ENCODE measurements at places on chromosomes 1 and 21.

GRCh38 chr1:34770891-34771504 lies 10.0 kb upstream of the GJB3 start:
- no peak for DNase-seq

- no peak for DNase-seq
These were observed 303.2 kb upstream of the FAM78B start for GRCh38 chr1:166470014-166470413.

- DNase-seq = no peak
These were observed 116.9 kb upstream of the RAB4A start for GRCh38 chr1:229153955-229154548.

DNA sequence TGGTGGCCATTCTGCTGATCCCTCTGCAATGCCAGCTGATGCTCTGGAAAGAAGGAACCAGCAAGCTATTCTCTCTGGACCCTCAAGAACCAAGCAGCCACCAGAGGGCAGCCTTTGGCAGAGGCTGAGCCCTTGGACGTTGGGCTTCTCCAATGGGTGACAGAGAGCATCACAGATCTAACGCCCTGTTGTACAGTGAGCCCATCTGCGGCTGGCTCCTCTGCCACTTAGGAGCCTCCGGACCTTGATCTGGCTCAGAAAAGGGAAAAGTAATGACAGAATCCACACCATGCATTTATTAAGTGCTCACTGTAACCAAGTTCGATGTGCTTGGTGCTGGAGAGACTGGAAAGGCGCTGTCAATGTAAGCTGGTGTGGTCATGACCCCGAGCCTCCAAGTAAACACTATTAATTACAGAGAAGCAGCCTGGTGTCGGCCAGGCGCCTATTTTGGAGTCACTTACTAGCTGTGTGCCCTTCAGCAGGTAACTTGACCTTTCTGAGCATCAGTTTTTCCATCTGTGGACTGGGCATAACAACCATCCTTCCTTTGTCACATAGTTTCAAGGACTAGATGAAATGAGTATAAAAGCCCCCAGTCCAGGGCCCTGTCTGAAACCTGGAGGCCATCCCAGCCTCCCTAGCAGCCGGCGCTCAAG lies 34.9 kb downstream of the ECE1 start:
- DNase-seq = peak; percentile 87

GRCh38 chr1:219374046-219374566 lies 200.4 kb downstream of the LYPLAL1 start:
- no peak for DNase-seq

DNA sequence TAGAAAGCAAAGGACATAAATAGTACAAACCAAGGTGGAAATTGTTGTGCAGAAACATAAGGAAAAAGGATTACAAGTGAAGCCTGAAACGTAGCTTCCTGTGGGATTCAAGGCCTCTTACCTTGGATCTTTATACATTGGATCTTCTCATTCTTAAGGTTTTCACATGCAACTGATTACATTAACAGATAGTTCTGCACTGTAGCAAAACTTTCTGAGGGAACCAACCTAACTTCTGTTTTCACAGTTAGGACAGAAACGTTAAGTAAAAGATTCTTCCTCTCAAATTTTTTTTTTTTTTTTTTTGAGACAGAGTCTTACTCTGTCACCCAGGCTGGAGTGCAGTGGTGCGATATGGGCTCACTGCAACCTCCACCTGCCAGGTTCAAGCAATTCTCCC lies 7.8 kb upstream of the TM2D1 start:
- DNase-seq = no peak

DNA sequence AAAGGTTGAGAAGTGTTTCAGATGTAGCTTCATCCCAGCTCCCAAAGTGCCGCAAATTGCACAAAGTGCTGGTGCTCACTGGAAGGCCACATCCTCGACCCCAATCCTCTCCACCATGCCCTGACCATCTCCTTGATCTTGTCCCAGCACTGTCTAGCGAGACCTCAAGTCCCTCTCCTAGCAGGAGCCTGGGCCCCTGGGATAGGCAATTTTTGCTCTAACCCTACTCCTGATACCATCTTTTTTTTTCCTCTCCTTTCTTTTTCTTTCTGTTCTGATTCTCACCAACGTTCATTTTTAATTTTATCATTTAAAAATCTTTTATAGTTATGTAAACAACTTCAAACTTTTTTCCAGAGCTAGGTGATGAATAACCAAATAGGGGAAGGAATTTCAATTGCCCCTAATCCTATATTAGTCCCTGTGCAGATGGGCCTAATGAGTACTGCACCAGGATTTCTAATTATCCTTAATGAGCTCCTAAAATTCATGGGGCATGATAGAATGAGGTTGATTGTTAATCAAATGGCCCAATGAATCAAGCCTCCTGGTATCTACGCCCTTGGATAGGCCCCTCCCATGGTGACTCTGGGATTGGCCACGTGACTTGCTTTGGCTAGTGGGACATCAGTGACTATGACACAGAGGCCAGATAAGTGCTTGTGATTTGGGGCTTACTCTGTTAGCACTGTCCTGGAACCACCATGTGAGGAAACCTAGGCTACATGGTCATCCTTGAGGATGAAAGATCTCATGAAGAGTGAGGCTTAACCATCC lies 41.5 kb upstream of the TENT5B start:
- DNase-seq = no peak

GRCh38 chr21:27812279-27812678 lies 845.4 kb upstream of the ADAMTS5 start:
- no peak for DNase-seq

DNA sequence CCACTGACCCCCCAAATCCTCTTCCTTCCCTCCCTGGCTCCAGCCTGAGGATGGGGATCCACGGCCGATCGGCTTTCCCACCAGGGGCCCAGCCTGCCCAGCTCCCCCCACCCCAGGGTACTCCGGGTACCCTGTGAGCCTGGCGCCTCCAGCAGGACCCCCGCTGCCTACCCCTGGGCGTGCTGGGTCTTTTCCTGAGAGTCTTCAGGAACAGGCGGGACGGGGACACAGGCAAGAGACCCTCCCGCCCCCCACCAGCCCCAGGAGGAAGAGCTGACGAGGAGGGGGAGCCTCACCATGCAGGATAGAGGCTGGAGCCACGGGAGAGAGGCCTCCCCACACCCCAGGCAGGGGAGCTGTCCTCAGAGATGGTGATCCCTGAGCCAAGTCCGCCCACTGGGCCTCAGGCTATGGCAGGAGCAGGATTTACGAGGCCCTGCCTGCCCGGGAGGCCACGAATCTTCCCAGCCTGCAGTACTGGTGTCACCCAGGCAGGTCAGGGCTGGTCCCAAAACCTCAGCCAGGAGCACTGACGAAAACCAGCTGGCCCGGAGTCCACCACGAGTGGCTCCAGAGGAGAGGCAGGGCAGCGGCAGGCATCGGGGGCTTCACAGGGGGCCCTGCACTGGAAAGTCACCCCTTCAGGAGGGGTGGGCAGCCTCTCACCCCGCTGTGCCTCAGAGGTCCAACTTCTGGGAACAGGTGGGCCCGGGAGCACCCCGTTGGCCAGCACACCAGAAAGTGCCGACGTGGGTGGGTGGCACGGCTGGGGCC lies 58.0 kb downstream of the MEGF6 start:
- DNase-seq = no peak

DNA sequence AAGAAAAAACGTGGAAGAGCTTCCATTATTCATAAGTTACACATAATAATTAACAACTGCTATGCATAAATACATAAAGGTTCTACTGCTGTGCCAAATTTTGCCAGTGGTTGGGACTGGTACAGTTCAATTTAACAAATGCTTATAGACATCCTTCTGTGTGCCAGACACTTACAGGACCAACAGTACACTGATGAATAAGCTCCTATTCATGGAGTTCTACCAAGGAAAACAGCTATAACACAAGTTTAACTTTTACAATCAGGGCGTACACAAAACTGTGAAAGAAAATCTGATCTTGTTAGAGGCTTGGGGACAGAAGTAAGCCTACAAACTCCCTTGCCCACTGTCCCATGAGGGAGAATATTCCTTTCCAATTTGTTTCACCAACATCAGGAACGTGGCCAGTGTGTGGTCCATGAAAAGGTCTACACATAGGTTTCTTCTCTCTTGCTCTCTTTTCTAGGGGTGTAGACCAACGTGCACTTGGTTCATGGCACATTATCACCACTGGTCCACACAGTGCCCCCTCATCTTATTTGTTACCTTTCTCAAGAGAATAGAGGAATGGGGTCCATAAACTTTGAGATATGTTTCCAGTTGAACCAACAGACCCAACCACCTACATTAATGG lies 10.1 kb downstream of the NRIP1 start:
- DNase-seq = no peak

- no peak for DNase-seq
These were observed 15.8 kb upstream of the NUP210L start for GRCh38 chr1:154170547-154171222.

GRCh38 chr1:119594376-119594775 lies 53.7 kb downstream of the ZNF697 start:
- DNase-seq = no peak

DNA sequence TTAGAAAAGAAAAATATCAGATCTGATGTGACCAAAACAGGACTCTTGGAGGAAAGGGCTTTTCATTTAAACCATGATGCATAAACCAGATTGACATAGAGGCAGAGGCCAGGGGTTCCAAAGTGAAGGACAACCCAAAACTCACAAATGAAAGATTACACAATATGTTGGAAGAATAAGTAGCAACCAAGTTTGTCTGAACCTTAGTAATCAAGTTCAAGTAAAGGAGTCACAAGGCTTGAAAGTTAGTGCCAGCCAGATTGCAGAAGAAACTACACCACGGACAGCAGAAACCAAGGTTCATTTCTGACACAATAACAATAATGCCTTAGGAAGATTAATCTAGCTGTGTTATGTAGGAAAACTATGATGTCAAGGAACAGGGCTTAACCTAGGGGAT lies 124.6 kb downstream of the ZC3H11B start:
- DNase-seq = no peak

- no peak for DNase-seq
These were observed 14.4 kb upstream of the KCNH1 start for GRCh38 chr1:211148366-211148765.

- DNase-seq = no peak
These were observed 752.3 kb upstream of the ADAMTS5 start for GRCh38 chr21:27719226-27719625.

- DNase-seq = peak; percentile 91
These were observed 19.9 kb upstream of the PPP1R15B start for GRCh38 chr1:204431310-204432184.

DNA sequence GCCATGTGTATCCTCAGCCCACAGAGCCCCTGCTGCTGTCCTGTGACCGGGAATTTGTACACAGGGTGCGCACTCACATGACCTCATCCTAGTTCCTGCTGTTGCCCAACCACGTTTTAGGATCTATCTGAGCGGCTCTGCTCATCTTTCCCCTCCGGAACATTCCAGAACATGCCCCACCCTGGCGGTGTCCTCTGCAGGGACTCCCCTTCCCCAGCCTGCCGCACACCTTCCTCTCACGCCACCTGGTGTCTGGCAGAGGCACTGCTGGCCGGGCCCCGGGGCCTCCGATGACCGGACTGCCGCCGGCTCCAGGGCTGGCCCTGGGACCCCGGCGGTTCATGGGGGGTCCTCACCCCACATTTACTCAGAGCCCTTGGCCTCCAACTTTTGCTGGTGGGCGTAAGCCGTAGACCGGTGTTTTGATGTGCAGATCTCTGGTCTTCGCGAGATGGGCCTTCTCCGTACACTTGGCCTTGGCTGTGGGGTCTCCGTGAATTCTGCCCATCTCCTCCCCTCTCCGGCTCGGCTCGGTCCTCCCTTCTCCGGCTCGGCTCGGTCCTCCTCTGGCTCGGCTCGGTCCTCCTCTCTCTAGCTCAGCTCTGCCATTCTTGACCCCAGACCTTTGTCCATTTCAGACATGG lies 29.5 kb downstream of the ARHGEF16 start:
- DNase-seq = peak; percentile 34

GRCh38 chr1:179226738-179227137 lies 2.7 kb downstream of the ABL2 start:
- no peak for DNase-seq

GRCh38 chr1:117674521-117675400 lies 68.9 kb downstream of the TENT5C start:
- DNase-seq = peak; percentile 39

- no peak for DNase-seq
These were observed 101.1 kb upstream of the HNRNPU start for GRCh38 chr1:244965185-244966030.

GRCh38 chr21:46099476-46099875 lies 1.6 kb downstream of the COL6A2 start:
- DNase-seq = peak; percentile 54

- no peak for DNase-seq
These were observed 98.5 kb downstream of the ATP5PO start for GRCh38 chr21:33817138-33817537.

GRCh38 chr21:32499249-32500055 lies 85.9 kb downstream of the TCP10L start:
- DNase-seq = no peak

DNA sequence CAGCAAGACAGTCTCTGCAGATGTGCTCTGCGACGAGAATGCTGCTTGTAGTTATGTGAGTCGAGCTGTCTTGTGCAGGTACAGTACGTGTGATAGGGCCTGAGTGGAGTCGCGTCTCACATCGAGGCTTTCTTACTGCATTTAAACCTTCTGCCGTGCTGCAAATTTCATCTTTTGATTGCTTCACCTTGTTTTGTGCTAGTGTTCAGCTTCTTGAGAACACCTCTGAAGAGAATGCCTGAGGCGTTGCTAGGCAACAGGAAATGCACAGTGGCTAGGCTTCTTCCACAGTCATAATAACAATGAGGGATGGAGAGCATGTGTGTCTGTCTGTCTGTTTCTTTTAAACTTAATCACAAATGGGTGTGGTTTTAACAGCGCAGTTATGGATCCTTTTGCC lies 52.9 kb downstream of the MRPS6 start:
- DNase-seq = no peak

DNA sequence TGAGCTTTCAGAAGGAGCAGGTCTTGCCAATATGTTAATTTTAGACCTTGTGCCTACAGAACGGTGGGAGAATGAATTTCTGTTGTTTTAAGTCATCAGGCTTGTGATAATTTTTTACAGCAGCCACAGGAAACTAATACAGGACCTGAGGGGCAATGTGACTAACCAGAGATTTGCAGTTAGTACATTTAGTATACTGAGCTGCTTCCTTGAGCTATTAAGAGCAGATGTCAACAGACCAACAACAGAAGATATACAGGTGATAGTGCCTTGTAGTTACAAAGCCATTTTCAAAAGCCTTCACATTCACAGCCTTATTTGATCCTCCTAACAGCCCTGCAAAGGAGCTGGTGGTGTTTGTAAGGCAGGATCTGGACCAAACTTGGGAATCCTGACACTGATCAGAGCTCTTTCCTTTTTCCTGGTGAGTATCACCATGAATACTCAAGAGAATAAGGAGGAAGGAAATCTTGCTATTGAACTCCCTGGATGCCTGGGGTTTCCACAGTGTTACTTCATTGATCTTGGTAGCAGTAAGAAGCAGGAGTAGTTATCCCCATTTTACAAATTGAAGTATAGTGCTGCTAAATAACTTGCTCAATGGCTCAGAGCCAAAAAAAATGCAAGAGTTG lies 4.7 kb upstream of the SLAMF1 start:
- no peak for DNase-seq

GRCh38 chr1:162357681-162358266 lies 18.9 kb downstream of the SPATA46 start:
- DNase-seq = peak; percentile 66

DNA sequence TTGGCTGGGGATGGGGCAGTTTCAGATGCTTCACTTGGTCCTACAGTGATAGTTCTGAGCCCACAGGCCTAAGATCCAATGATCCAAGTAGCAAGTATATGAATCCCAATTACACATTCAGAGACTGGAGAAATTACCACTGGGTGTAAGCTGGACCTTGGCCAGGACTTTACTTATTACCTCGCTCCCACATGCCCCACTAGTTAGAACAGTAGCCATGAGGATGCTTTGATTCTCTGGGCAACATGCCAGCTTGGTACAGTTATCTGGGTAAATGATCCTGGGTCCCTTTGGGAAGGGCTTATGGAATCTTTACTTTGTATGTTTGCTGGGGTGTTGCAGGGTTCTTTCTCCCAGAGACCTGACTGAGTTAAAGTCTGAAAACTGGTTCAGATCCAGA lies 5.0 kb upstream of the FCAMR start:
- no peak for DNase-seq
